ENCODE measurements at places on chromosomes 5 and 9.
A peak's percentile ranks its signal among the peaks of the same experiment; 100 is the strongest.

GRCh38 chr5:946720-947625 is 54.3 kb downstream of the TRIP13 start:
- DNase-seq, result no peak

- no peak for DNase-seq
Measured at GRCh38 chr9:37944671-37945481, 40.9 kb upstream of the SLC25A51 start.

GRCh38 chr9:132562306-132562573 is 20.2 kb upstream of the BARHL1 start:
- no peak for DNase-seq

DNA sequence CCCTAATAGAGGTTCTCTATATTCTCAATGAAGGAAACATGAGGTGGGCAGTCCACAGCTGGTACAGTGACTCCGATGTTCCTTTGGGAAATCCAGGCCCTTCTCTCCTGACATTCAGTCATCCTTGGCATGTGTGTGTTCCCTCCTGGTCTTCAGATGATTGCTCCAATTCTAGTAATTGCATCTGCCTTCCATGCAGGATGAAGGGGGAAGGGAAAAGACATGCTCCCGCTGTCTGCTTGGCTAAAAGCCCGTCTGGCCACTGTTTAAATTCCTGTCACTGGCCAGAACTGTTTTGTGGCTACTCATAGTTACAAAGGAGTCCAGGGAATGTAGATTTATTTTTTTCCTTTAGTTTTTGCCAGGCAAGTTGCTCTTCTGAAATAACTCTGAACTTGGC is 65.0 kb downstream of the MAST4 start:
- DNase-seq, result no peak

DNA sequence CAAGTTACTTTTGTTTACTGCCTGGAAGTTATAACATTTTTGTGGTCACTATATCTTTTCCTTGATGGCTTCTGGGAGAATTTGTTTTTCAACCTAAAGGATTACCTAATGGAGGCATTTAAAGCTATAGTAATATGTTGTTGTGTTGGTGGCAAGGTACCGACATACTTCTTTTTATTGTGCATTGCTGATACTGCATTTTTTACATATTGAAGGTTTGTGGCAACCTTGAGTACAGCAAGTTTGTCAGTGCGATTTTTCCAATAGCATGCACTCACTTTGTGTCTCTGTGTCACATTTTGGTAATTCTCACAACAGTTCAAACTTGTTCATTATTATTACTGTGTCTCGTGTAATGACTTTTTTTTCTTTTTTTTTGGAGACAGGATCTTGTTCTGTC is 246.3 kb downstream of the LRRC70 start:
- DNase-seq, result no peak

DNA sequence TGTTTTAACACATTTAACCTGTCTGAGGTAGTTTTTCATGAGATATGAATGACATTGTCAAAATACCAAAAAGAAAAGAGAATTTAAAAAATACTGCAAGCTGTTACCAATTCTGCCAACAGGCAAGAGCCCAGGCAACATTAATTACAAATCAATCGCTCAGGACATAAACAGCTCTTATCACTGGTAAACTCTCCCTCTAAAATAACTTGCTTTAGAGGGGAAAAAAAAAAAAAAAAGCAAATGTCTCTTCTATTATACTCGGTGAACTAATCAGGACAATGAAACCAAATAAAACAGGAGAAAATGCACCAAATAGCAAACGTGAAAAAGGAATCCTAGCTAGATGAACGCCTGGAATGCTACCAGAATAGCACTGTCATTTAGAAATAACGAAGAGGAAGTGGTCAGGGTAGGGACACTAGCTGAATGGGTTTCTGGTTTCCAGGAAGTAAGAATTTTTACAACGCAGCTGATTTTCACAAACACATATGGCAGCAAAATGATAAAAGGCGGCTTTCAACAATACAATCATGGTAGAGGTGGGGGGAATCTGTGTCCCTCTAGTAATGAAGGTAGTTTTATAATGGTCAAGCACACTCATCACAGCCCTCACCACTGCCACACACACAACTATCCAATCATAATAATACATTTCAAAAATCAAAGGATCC is 94.9 kb downstream of the DENND1A start:
- DNase-seq, result peak; percentile 59

DNA sequence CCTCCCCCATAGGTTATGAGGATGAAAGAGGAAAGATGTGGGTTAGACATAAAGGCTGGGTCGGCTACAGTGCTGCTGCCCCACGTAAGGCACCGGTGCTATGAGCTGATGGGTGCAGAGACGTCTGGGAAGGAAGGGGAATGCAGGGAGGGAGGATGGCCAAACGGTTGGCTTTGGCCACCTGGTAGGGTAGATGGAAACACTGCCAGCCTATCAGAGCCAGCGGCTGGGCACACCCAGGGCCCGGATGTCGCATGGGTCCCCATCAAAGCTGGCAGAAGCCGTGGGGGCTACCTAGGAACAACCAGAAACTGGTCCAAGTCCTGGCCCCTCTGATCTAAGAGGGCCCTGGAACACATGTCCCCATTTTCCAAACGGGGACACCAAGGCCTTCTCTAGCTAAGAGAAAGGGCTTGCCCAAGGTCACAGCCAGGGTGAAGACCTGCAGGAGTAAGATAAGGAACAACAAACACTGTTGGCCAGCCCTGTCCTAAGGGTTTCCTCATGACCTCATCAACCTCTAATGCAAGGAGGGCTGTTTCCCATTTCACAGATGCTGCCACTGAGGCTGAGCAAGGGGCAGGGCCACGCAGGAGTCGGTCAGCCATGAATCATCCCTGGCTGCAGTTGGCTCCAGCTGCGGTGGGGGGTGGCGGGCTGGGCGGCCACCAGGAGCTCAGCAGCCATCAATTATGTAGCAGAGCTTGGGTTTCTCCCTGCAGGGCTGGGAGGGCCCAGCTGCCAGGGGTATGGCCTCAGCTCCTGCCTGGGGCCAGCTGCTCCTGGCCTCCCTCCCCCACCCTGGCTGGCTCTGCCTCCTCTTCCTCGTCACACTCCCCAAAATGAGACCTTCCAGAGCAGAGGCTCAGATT is 4.9 kb downstream of the SH3GLB2 start:
- peak; percentile 95 for DNase-seq

GRCh38 chr5:119452060-119452372 is 281 bp upstream of the HSD17B4 start:
- DNase-seq, result no peak

DNA sequence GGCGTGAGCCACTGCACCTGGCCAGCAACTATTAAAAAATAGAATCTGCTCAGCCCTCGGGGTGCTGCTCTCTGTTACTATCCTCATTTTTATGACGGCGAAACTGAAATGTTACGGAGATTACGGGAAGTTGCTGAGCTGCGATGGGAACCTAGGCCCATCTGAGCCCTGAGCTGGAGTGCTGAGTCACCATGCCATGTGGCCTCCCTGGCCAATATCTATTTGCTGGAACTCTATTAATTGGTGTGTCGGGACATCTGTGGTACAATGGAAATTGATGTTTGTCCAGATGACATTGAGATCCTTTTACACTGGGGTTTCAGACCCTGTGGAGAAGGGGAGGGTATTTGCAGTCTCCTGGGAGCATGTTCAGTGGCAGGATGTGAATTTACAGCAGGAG is 8.1 kb downstream of the PRDM12 start:
- no peak for DNase-seq

DNA sequence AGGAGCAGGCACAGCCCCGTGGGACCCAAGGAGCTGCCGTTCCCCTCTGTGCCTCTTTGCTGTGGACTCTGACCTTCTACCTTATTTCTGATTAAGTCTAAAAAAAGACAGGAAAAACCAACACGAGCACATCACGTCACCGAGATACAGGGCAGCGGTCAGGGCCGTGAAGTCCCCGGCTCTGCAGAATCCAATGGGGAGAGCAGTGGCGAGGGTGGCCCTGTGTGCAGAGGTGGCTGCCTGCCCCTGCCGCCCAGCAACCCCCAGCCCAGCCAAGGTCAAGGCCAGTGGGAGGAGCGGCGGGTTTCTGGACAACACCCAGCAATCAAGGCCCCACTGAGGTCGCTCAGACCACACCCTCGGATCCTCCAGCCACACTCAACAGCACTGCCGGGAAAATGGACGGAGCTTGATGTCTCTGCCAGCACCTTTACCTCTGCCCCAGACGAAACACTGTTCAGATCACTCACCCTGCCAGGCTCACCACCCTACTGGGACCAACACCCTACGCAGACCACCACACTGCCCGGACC is 32.7 kb upstream of the SLC9A3 start:
- DNase-seq, result no peak

GRCh38 chr9:89676281-89676680 is 71.5 kb downstream of the GADD45G start:
- DNase-seq, result no peak

DNA sequence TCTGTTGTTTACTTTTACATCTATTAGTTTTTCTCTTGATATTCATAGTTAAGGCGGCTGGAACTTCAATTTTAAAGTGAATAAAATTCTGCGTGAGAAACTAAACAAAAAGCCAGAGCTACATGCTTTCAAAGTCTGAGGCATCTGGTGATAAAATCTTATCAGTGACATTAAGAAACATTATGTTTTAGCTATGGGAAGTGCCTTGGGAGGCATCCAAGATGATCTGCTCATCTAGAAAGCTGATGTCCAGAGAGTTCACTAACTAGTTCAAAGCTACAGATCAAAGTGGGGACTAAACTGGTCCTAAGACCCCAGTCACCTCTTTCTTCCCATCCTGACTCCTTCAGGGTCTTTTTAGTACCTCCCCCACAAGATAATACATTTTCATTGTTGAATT is 37.2 kb downstream of the MRPS27 start:
- DNase-seq, result no peak

GRCh38 chr5:93582677-93583438 is at the start of gene NR2F1:
NR2F1 (plus strand) TSS chr5:93583222; CDS start chr5:93585024, 1,802 bp downstream.
- DNase-seq, result peak; percentile 91

DNA sequence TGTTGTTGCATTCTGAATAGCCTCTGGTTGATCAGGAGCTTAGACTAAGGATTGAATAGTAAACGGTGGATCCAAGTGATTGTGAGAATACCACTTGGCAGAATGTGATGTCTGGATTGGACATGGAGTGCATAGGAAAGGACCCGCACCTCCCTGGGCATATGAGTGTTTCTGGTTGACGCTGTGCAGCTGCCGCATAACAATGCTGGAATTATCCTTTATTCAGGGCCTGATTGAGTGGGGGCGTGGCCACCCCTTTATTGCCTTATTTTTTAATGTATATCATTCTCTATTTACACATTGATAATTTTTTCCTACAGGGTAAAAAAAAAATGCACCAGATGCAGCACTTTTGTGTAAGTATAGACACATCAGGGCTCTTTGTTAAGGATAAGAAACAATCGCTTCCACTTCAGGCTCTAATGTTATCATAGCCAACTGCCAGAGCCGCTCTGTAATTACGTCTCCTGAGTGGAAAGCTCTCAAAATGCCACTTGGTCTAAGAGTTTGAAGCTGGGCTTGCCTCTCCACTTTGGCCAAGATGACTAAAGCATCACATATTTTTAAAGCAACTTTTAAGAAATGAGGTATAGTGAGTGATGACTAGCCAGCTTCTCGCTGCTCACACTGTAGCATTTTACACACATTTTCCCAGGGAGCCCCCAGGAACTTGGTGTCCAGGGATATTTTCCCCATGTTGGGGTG is 5.7 kb downstream of the FGD3 start:
- DNase-seq, result no peak

DNA sequence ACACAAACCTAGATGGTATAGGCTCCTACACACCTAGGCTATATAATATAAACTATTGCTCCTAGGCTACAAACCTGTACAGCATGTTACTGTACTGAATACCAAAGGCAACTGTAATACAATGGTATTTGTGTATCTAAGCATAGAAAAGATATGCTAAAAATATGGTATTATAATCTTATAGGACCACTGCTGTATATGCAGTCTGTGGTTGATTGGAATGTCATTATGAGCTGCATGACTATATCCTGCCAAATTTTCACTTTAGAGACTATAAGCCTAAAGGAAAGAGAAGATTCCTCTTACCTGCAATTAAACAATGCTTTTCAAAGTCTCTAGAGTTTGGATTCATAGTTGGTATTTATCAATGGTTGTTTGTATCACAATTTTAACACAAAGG is 24.7 kb upstream of the ACOT12 start:
- no peak for DNase-seq

- DNase-seq, result peak; percentile 86
Measured at GRCh38 chr9:34651876-34652601, at the start of gene IL11RA. IL11RA (plus strand) TSS chr9:34652185; CDS start chr9:34655218, 3,033 bp downstream.

DNA sequence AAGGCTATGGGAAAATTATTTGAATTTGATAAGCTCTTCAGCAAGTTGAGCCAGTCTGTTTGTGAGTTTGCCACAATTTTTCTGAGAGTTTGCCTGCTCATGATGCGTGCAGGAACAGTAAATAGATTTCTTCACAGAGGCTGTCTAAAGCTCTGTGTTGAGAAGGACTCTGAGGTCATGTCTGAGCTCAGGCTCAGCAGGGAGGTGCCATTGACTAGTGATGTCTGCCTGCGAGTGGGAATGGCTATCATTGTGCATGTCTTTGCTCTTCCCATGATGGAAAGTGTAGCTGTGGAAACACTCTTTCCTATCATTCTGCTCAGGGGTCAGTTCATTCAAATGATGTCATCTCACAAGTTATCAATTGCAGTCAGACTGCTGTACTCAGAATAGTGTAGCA is 142.8 kb downstream of the RASEF start:
- DNase-seq, result no peak

DNA sequence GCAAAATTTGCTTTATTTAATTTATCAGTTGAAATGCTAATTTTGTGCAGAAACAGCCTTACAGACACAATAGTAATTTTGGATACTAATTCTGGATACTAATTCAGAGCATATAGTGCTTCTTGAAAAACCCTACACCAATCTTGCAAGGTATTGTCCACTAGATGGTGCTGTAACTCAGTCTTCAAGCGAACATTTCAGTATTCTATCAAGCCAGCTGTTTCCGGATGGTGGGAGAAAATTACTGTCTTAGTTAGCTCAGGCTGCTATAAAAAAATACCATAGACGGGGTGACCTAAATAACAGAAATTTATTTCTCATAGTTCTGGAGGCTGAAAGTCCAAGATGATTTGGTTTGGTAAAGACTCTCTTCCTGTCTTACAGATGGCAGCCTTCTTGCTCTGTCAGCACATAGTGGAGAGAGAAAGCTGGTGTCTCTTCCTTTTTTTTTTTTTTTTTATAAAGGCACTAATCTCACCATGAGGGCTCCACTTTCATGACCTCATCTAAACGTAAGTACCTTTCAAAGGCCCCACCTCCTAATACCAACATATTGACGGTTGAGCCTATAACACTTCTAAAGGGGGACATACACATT is 1306.5 kb upstream of the CDH9 start:
- peak; percentile 63 for DNase-seq

GRCh38 chr9:19648672-19649071 is 140.2 kb downstream of the SLC24A2 start:
- no peak for DNase-seq

DNA sequence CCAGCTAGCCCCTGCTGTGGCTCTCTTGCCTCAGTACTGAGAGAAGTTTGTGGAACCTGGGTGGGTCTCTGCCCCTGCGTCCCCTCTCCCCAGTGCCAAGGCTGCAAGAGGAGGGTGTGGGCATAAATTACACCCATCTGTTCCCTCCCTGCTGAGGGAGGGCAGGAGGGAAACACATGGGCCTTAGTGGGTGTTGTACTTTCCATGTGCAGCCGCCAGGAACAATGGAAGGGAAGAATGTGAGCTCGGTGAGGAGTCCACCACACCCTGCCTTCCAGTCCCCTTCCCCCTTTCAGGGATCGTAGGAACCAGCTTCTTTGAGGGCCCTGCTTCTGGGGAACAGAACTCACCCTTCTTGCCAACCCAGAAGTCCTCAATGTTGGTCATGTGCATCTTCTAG is 138.2 kb upstream of the KLF4 start:
- DNase-seq, result no peak
